ENCODE measurements at places on chromosomes 5 and 9.
A peak's percentile ranks its signal among the peaks of the same experiment; 100 is the strongest.

GRCh38 chr9:89508951-89509615, 11.2 kb upstream of the SEMA4D start:
- DNase-seq = no peak

DNA sequence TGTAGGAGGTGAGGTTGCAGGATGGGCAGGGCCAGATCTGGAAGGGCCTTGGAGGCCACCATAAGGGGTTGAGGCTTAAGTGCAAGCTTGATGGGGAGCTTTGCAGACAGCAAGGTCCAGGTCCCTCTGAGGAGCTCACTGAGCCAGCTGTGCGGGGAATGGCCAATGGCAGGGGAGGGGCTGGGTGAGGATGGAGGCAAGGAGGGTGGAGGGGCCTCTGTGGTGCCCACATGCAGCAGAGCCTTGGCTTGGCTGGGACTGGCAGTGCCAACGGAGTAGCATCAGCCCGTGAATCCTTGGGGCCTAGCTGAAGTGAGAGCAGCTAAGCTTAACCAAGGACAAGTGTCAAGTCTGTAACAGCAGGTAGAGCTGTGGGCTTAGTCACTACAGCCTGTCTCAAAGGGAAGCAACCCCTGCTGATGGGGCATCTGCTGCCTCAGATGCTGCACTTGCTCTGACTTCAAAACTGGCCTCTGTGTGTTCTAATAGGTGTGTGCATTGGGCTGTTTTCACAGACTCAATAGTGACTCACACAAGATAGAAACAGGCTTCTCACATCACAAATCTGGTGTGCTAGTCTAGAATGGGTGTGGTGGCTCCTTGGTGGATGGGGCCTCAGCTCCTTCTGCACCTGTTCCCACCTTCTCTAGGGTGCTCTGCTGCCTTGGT, 16.3 kb downstream of the GALNT12 start:
- DNase-seq = no peak

DNA sequence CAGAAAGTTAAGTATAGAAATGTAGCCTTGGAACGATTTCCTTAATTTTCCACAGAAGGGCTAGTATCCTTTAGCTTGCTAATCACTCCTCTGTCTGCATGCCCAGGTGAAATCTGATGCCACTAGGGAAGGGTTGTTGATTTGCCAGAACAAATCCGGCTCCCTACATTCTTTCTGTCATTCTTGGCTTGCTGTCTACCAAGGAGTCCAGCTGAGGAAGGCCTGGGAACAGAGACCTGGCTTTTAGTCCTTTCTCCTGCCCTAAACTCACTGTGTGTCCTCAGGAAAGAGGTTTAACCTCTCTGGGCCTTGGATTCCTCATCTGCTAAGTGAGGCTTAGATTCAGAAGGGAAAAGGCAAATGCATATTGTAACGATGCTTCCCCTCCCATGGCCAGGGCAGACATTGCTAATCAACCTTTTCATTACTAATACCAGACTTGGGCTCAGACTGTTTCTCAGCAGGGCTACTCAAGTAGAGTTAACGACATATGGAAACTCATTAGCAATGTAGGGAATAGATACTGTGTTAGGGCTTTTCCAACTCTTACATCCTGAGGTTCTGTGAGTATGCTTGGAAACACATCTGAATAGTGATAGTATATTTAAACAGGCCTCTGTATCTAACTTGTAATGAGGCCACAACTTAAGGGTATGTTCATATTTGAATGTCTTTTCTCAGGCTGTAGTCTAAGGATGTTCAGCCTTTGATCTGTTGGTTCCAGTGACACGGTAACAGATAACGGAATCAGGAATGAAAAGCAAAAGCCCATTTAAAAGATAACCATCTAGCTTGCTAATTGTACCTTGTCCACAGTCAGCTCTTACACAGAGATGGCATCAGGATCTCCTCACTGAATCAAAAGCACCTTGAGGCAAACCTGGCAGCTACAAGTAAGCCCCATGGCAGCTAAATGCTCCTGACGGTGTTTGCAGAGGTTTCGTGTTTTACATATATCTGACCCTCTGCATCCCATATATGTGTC, 4.1 kb downstream of the GALNT10 start:
- DNase-seq = no peak

- peak; percentile 78 for DNase-seq
Observed at GRCh38 chr5:151740336-151740942, 18.0 kb downstream of the ATOX1 start.

DNA sequence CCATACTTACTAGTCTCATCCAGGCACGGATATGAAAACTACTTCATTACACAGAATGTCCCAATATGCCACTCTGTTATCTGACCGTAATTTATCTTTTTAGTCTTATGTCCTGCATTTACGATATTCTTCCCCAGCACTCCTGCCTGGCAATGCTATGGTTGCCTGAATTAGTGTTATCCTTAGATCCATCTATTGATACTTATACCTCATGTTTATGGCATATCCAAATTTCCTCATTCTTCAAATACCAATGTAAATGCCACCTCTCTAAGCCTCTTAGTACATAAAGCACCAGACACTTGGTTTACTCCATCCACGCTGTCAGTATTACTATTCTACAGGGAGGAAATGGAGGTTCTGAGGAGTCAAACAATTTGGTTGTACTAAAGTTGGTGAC, 507.8 kb upstream of the NMUR2 start:
- DNase-seq = no peak

DNA sequence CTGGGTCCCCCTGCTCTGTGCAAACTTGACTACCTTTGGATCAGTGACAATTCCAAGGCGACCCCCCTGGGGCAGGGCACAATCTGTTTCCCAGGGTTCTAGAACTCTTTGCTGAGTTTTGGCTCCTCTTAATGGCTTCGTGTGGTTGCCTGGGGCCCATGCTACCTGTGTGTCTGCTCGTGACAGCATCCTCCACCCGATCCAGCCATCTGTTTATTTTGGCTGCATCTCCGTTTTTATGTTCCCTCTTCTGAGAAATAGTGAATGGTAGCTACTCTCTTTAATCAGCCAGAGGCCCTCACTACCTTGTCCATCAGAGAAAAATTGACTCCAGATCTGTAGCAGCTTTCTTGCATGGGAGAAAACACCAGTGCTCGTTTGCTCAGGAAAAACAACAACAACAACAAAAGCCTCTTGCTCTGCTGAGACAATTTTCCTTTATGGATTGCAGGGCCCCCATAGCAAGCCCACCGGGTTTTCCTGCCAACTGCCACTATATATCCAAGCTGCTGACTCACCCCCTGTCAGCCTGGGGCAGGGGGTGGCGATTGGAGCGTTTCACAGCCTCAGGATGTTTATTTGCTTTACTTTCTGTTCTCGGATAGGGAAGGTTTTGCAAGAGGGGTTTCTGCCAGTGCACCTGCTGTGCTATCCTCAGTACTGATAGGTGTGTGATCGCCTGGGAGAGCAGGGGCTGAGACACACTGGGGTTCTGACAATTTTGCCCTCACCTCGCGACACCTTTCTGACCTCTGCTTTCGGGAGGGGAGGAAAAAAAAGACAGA, 607.8 kb downstream of the BNC2 start:
- DNase-seq = no peak

DNA sequence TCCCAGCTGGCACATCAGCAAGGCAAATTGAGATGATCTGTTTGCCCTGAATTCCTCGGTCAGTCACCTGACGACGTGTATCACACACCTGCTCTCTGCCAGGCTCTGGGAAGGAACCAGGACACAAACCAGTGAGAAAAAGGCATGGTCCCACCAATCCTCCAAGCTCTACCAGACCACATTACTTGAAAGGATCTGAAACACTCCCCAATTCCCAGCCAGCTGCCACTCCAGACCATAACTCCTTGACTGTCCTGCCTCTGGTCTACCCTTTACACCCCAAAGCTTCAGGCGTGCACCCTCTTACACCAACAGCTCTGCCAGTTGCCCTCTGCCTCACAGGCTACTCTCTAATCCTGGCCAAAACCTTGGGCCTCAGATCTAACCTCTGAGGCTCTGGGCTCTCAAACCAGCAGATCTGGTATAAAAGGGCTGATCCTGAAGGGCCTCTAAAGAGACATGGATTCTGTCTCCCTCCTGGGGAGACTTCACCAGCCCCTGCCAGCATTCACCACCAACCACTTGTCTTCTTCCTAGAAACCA, 6.8 kb downstream of the MGAT1 start:
- DNase-seq = no peak

DNA sequence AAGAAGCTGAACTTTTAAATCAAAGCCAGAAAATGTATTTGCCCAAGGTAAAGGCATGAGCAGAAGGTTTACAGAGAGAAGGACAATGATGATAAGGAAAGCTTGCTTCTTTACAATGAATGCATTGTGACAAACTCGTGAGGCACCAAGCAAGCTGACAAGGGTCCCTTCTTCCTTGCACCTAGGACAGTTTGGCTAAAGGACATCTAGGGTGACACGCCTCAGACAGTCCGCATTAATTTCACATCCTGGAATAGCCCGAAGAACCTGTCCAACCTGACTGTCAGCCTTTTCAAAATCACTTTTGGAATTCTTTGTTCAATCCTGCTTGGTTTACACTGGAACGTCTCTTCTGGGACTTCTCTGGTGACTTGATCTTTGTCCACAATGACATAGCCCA, 146.4 kb upstream of the MAP3K1 start:
- DNase-seq = no peak

DNA sequence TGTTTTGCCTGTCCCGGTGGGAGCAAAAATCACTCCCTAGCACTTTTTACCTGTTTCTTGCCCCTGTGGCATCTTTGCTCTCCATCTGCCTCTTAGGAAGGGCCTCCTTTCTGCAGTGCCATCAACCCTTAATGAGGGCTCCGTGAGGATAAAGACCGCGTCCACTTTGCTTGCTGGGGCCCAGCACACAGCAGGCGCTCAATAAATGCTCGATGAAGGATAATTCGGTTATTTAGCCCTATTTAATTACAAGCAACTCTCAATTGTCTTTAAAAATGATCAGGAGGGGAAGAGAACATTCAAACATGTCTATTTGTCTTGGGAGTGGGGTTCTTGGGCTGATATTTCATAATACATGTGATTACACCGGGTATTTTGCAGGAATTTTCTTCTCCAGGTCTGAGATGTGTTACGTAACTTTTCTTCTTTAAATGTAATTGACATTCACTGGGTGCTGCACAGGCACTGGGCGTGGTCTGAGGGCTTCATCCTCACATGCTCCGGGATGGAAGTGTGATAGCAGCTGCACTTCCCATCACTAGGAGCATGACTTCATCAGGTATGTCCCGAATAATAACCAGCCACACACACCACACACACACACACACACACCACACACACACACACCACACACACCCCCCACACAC, 19.8 kb upstream of the NTNG2 start:
- DNase-seq = no peak

Data from K562 (cell line).